ENCODE measurements at places on chromosomes 3 and 15.
A peak's percentile ranks its signal among the peaks of the same experiment; 100 is the strongest.

- DNase-seq: no peak
These were observed 5.5 kb downstream of the AP3S2 start for GRCh38 chr15:89888214-89888804.

DNA sequence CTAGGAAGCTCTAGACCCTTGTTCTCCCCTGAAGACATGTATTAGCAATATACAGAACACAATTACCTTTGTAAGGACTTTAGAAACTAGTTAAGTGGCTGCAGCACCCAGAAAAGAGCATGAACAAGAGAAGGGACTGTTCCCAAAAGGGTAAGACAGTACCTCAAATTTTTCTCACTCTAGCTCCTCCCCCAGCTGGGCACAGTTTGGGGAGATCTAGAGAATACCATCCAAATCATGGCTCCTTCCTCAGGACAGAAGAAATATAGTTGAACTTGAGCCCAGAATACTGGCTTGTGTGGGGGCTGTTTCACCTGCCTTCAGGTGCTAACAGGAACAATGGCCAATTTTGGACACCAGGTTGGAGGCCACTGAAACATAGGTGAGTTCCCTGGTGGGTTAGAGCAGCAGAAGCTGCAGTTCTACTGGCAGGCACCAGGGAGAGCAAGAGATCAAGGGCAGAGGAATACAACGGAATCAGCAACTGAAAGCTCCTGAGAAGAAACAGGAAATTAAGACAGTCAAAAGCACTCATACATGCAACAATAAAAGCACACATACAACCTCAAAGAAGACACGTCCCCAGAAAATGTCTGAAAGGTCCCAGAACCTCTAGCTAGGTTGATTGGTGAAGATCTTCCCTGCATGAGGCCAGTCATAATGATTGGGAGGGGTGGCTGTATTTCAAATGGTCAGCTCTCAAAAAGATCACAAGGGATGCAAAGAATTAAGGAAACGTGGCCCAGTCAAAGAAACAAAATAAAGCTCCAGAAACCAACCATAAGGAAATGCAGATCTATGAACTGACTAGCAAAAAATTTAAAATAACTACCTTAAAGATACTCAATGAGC lies 104.9 kb upstream of the ASB14 start:
- peak; percentile 17 for DNase-seq

GRCh38 chr3:106103383-106103782 lies 234.6 kb upstream of the CBLB start:
- DNase-seq: no peak

GRCh38 chr3:80040067-80040466 lies 272.3 kb upstream of the ROBO1 start:
- DNase-seq: no peak

- DNase-seq: no peak
These were observed 67.3 kb downstream of the HMCES start for GRCh38 chr3:129345971-129346370.

GRCh38 chr3:168029705-168030104 lies 66.0 kb downstream of the GOLIM4 start:
- DNase-seq: no peak

- DNase-seq: no peak
These were observed 522.2 kb upstream of the ZNF717 start for GRCh38 chr3:76307556-76307955.

- DNase-seq: no peak
These were observed 258.9 kb downstream of the ABHD5 start for GRCh38 chr3:43949594-43949993.

GRCh38 chr15:40550341-40551037 lies 14.4 kb downstream of the CCDC32 start:
- DNase-seq: no peak

- peak; percentile 31 for DNase-seq
These were observed 315.7 kb upstream of the PROK2 start for GRCh38 chr3:72100601-72101187.

GRCh38 chr3:32428092-32429068 lies 36.7 kb downstream of the CMTM7 start:
- no peak for DNase-seq

Measured in H54 (cell line).